ENCODE measurements at places on chromosomes 2 and 18. TPM values are rescaled to one million over a fixed set of nuclear protein-coding genes. Genes with fewer than 3 reads are reported as not detected.

DNA sequence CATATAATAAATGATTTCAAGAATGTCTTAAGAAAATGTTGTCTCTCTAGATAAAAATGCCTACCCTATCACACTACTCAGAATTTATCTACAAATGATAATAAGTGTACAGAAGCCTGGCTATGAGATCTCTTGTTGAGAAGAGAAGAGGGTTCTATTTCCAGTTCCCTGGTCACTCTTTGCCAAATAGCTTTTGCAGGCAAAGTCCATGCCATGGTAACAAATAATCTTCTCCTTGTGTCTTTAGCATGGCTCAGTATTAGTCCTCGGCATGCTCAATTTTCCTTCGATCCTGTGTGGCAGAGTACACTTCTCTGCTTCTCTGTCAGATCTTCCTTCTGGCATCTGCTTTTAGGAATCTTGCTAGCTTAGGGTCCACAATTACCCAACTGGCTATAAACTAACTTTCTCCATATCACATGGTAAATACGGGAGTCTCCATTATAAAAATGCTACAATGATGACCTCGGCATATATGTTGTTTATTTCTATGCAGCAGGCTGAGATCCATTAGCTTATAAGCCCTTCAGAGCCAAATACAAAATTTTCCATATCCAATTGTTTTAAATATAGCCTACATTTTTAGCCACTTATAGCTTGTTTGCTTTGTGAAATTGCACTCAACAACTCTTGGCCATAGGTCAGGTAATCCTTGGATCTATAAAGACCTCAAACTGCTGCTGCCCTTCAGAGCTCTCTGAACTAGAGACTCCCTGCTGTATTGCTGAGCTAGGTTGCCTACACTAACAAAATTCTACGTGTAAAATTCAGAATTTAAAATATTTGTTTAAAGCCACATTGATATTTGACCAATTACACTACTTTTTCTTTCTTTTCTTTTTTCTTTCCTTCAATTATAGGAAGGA, 157.5 kb downstream of the FSIP2 start:
- H3K36me3 ChIP-seq: no peaks in the 10 kb centered on the region
- H3K4me1 ChIP-seq: no peaks in the 10 kb centered on the region
- no peak overlapping the region for H3K27ac ChIP-seq
- no peak for DNase-seq
- no peaks in the 10 kb centered on the region for H3K27me3 ChIP-seq
- H3K4me3 ChIP-seq: no peak overlapping the region

GRCh38 chr18:44128365-44128764, 552.3 kb upstream of the SETBP1 start:
- DNase-seq: no peak
- no peaks in the 10 kb centered on the region for H3K4me1 ChIP-seq
- H3K27me3 ChIP-seq: no peaks in the 10 kb centered on the region
- no peak overlapping the region for H3K4me3 ChIP-seq

- no peak overlapping the region for H3K27ac ChIP-seq
- peaks cover 35% of the 10 kb centered on the region for H3K36me3 ChIP-seq
- no peak for DNase-seq
- no peaks in the 10 kb centered on the region for H3K4me1 ChIP-seq
- H3K27me3 ChIP-seq: no peaks in the 10 kb centered on the region
- no peak overlapping the region for H3K4me3 ChIP-seq
Measured at GRCh38 chr2:169961911-169962310, 134.7 kb downstream of the UBR3 start.

GRCh38 chr18:42882122-42882521, 233.4 kb downstream of the RIT2 start:
- 0 out of 2 replicates have a peak, but pooled peaks cover 3% of the 10 kb centered on the region for H3K27me3 ChIP-seq
- no peaks in the 10 kb centered on the region for H3K36me3 ChIP-seq
- H3K27ac ChIP-seq: no peak overlapping the region
- no peak for DNase-seq
- H3K4me3 ChIP-seq: no peak overlapping the region
- H3K4me1 ChIP-seq: no peaks in the 10 kb centered on the region

DNA sequence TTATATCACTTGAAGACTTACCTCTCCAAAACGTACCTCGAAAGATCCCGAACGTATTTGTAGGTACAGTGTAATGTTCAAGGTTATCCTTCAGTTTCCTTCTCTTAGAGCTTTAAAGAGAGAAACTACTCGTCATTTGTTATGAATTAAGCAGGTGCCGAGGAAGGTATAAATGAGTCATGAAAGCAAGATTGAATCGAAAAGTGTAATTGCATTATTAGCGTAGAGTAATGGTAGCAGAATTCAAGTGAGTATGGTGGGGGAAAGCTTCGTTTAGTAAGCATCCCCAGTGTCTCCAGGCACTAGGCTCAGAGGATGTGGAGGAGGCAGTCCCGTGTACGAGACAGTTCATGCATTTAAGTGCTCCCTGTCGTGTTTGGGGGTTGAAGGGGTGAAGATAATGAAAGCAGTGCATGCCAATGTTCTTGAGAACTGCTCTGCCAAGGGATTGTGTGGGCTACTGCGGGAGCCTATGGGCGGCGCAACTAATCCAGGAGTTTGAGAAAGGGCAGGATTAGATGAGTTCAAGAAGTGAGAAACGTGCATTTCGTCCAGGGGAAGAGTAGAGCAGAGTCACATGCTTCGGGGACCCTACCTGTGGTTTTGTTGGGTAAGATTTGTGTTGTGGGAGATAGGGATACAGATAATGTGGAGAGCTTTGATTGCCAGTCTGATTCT, 858 bp downstream of the POLR1B start:
- peak overlapping the region; percentile 71 for H3K4me3 ChIP-seq
- no peaks in the 10 kb centered on the region for H3K27me3 ChIP-seq
- no peak overlapping the region for H3K27ac ChIP-seq
- no peak for DNase-seq
- peaks cover 8% of the 10 kb centered on the region for H3K4me1 ChIP-seq

DNA sequence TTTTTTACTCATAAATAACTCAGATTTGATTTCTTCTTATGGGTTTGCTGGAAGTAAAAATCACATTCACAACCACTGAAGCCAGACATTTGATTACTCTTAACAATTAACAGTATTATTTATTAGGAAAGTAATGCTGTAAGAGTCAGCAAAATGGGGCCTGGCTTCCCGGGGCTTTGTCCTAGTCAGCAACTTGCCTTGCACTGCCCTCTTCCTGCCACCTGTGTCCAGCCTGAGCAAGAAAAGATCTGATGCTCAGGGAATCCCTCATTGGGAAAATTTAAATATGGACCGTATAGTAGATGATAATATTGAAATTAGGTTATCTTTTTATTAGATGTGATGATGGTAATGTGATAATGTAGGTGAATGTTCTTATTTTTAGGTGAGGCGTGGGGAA, 30.8 kb upstream of the ACYP2 start:
- H3K27me3 ChIP-seq: no peaks in the 10 kb centered on the region
- no peaks in the 10 kb centered on the region for H3K36me3 ChIP-seq
- no peaks in the 10 kb centered on the region for H3K4me1 ChIP-seq
- no peak for DNase-seq
- H3K4me3 ChIP-seq: no peak overlapping the region

DNA sequence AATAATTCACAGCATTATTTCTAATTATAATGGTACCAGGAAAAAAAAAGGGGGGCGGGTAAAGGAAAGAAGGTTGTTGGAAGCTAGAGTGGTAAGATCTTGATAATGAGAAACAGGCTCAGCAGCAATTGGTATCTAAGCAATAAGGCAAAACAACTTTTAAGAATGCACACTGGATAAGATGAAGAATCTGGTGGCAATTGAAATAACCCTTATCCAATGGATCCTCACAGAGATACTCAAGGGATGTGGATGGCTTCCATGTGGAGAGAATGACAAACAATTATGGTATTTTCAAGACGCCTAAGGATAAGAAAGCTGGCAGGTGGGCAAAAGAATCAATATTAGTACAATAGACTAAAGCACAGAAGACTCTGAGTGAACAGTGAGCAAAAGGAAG, 153.6 kb downstream of the UPP2 start:
- no peak overlapping the region for H3K27ac ChIP-seq
- H3K4me3 ChIP-seq: no peak overlapping the region
- H3K36me3 ChIP-seq: no peaks in the 10 kb centered on the region
- H3K4me1 ChIP-seq: no peaks in the 10 kb centered on the region
- no peaks in the 10 kb centered on the region for H3K27me3 ChIP-seq

DNA sequence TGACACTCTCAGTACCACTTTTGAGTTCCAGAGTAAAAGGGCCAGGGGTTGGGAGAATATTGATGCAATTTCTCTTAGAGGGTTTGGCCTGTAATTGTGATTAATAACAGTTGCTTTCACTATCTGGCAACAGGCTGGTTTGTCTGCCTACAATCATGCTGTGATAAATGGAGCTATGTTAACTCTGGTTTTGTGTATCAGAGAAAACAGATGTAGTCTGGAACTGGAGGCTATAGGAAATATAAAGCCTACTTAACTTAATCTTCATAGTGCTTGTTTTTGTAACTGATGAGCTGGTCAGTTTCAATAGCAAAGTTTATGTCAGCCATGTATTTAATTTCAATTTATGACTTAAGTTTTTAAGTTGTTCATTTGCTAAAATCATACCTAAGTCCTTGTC, 138.0 kb downstream of the AGPS start:
- no peak overlapping the region for H3K4me3 ChIP-seq
- H3K4me1 ChIP-seq: no peaks in the 10 kb centered on the region
- no peak overlapping the region for H3K27ac ChIP-seq
- peaks cover 3% of the 10 kb centered on the region for H3K36me3 ChIP-seq
- no peak for DNase-seq

DNA sequence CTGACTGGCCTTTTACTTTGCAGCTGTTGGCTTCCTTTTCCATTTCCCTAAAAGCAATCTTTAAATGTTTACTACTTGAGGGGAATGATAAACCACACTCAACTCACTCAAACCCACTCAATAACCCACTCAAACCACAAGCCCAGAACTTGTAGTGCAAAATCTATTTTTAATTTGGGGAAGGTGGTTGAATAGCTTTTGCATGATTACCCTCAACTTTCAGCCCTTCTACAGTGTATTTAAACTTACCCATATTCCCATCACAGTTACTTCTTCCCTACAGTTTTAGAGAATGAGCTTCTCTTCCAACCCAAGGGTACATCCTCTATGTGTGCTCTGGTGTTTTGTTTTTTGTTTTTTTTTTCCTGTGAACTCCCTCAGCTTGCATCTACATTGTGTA, 636.1 kb downstream of the TDRD15 start:
- no peak overlapping the region for H3K4me3 ChIP-seq
- no peaks in the 10 kb centered on the region for H3K36me3 ChIP-seq
- DNase-seq: no peak
- no peaks in the 10 kb centered on the region for H3K4me1 ChIP-seq
- no peak overlapping the region for H3K27ac ChIP-seq
- H3K27me3 ChIP-seq: no peaks in the 10 kb centered on the region

DNA sequence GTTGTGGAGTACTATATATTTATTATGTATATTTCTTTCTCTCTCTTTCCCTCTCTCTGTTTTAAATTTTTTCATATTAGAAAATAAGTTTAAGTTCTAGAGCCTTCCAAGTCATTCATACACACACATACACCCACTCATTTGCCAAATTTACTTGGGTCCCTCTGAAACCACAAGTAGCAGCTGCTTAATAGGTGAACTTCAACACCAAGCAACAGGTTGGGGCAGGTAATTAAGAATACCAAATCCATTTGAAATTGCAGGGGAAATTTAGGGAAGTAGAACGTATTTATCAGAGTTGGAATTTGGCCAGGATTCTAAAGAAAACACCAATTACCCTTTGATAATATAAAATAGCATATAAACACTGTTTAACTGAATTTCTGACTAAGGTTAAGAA, 75.0 kb upstream of the RBBP8 start:
- H3K4me3 ChIP-seq: no peak overlapping the region
- no peaks in the 10 kb centered on the region for H3K4me1 ChIP-seq
- peaks cover 9% of the 10 kb centered on the region for H3K27me3 ChIP-seq
- no peak overlapping the region for H3K27ac ChIP-seq

DNA sequence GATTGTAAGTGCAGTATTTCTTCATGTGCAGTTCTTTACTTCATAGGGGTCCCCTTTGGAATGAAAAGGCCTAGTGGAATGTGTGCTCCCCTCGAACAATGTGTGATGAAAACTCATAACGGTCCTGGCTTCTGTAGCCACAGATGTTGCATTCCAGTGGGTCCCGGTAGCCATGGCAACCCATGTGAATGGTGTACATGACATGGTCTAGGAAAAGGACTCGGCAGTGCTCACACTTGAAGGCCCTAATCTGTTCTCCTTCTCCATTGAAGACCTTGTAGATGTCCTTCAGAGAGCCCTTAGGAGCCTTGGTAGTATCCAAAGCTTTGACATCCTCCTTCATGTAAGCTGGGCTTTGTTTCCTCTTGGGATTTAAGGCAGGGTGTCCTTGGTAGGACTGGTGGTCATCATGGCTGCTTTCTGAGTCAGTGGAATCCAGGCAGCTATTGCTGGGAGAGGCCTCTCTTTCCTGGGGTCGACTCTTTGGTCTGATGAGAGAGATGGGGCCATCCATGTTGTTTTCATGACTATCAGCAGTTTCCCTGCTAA, 144.0 kb downstream of the IKZF2 start:
- peaks cover 6% of the 10 kb centered on the region for H3K4me1 ChIP-seq
- no peak overlapping the region for H3K27ac ChIP-seq
- H3K36me3 ChIP-seq: no peaks in the 10 kb centered on the region
- DNase-seq: no peak
- no peaks in the 10 kb centered on the region for H3K27me3 ChIP-seq
- H3K4me3 ChIP-seq: no peak overlapping the region

DNA sequence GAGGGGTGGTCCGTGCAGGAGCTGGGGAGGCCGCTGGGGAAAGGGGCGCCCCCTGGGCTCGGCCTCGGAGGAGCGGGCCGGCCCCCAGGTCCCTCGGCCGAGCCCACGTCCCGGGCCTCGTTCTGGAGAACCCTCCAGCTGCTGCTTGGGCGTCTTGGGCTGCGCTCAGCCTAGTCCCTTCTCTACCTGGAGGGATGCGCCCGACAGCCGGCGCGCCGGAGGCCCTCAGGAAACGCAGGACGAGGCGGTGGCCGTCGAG, 293 bp upstream of the D2HGDH start:
- H3K36me3 ChIP-seq: peaks cover 9% of the 10 kb centered on the region
- H3K4me3 ChIP-seq: peak overlapping the region; percentile 99
- H3K27me3 ChIP-seq: no peaks in the 10 kb centered on the region
- H3K4me1 ChIP-seq: peaks cover 17% of the 10 kb centered on the region

DNA sequence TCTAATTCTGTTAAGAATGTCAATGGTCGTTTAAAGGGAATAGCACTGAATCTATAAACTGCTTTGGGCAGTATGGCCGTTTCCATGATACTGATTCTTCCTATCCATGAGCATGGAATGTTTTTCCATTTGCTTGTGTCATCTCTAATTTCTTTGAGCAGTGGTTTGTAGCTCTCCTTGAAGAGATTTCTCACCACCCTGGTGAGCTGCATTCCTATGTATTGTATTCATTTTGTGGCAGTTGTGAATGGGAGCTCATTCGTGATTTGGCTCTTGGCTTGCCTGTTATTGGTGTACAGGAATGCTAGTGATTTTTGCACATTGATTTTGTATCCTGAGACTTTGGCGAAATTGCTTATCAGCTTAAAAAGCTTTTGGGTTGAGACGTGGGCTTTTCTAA, 38.3 kb upstream of the WDR75 start:
- H3K27ac ChIP-seq: peak overlapping the region; percentile 30
- H3K4me3 ChIP-seq: no peak overlapping the region
- H3K36me3 ChIP-seq: no peaks in the 10 kb centered on the region
- no peaks in the 10 kb centered on the region for H3K27me3 ChIP-seq

IFT172 gene
- 18.4 TPM for total RNA-seq

SPHKAP gene
- total RNA-seq: not detected

NGEF gene
- 9.3 TPM for total RNA-seq

NR4A2 gene
- 0.61 TPM for total RNA-seq

ASXL3 gene
- total RNA-seq: not detected

PMAIP1 gene
- total RNA-seq: 24.2 TPM

KCNF1 gene
- total RNA-seq: 0.24 TPM

Data from SJSA1 (cell line).